ENCODE measurements at places on chromosomes 5 and 9. TPM values are rescaled to one million over a fixed set of nuclear protein-coding genes. Genes with fewer than 3 reads are reported as not detected.

- peak overlapping the region; percentile 99 for H3K27ac ChIP-seq
- H3K36me3 ChIP-seq: no peaks in the 10 kb centered on the region
These were observed 455 bp upstream of the FER start for GRCh38 chr5:108747111-108747773.

- H3K4me3 ChIP-seq: no peak overlapping the region
- no peak overlapping the region for H3K27ac ChIP-seq
- H3K36me3 ChIP-seq: no peaks in the 10 kb centered on the region
- H3K4me1 ChIP-seq: peaks cover 21% of the 10 kb centered on the region
- no peak for DNase-seq
- no peaks in the 10 kb centered on the region for H3K27me3 ChIP-seq
These were observed 136.9 kb upstream of the KLF9 start for GRCh38 chr9:70551396-70551795.

- H3K4me1 ChIP-seq: no peaks in the 10 kb centered on the region
- H3K4me3 ChIP-seq: no peak overlapping the region
- no peak overlapping the region for H3K27ac ChIP-seq
- no peaks in the 10 kb centered on the region for H3K27me3 ChIP-seq
These were observed 37.3 kb upstream of the MAMDC2 start for GRCh38 chr9:70006306-70006705.

DNA sequence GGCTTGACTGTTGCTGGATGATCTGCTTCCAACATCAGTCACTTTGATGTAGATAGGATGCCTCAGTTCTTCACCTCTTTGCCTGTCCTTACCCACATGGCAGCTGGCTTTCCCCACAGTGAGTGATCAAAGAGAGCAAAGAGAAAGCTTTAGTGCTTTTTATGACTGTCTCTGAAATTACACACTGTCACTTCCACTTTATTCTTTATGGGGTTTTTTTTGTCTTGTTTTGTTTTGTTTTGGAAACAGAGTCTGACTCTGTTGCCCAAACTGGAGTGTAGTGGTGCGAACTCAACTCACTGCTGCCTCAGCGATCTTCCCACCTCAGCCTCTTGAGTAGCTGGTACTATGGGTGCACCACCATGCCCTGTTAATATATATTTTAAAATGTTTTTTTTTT, 32.4 kb upstream of the C5orf24 start:
- H3K4me1 ChIP-seq: no peaks in the 10 kb centered on the region
- no peaks in the 10 kb centered on the region for H3K27me3 ChIP-seq
- H3K36me3 ChIP-seq: peaks cover 26% of the 10 kb centered on the region
- H3K27ac ChIP-seq: no peak overlapping the region
- no peak overlapping the region for H3K4me3 ChIP-seq

DNA sequence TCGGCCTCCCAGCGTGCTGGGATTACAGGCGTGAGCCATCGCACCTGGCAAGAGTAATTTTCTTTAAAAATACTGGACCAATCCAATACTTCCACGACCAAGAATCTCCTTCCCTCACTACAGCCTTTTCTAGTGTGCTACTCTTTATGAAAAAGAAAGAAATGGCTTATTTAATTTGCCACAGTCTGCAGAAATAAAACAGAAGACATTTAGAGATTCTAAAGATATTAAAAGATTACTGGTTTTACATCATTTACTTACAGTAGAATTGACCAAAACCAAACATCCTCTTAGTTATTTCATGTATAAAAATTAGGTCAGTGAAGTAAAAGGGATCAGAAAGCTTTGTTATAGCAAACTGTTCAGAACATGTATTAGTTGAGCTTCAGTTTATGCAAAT, 679.6 kb downstream of the MAT2B start:
- no peaks in the 10 kb centered on the region for H3K4me1 ChIP-seq
- H3K4me3 ChIP-seq: no peak overlapping the region
- no peak overlapping the region for H3K27ac ChIP-seq
- no peaks in the 10 kb centered on the region for H3K27me3 ChIP-seq

The ADAMTS6 gene
- total RNA-seq: 3.4 TPM

The TOR4A gene
- 12.9 TPM for total RNA-seq

The SIT1 gene
- total RNA-seq: 0.78 TPM
